ENCODE measurements at places on chromosomes 3 and 15.

- DNase-seq, result no peak
Measured at GRCh38 chr3:143693506-143693905, 154.8 kb downstream of the SLC9A9 start.

- peak; percentile 83 for DNase-seq
Measured at GRCh38 chr3:105867712-105868430, 941 bp downstream of the CBLB start.

DNA sequence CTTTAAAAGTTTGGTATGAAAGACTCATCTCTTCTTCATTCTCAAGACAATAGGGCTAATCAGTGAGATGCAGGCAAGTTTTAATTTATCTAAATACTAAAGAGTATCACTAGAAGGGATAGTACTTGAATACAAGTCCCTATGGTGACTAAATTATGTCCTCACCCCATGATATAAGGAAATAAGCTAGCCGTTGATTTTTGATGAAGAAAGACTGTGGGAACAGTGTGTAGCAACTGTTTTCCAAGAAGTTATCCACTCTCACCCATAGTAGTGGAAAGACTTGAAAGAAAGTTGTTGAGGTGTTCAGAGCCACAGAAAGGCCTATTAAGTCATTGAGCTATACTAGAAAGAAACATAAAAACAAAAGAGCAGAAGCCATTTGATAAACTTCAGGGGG lies 36.7 kb downstream of the PIK3CA start:
- no peak for DNase-seq

GRCh38 chr3:183252973-183253527 lies at the start of gene B3GNT5:
B3GNT5 (plus strand) TSS chr3:183253253; CDS start chr3:183269799, 16,546 bp downstream.
- DNase-seq, result no peak

GRCh38 chr3:117696851-117697407 lies 987.4 kb downstream of the TUSC7 start:
- DNase-seq, result no peak

DNA sequence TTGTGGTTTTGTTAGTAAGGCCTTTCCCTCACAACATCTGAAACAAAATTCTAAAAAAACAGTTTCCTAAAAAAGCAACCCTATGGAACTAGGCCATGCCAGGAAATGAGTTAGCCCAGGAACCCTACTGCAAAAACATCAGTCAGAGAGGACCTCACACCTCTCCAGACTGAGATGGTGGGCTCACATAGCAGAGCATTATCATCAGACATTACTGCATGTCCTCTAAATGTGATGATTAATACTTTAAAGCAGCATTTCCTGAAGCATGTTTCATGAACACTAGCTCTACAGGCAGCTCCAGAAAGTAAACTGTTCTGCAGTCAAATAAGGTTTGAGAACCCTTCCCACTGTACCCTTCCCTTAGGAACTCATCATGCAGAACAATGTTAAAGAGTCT lies 232.3 kb upstream of the MRPL3 start:
- DNase-seq, result no peak

GRCh38 chr3:4198491-4198890 lies 104.7 kb upstream of the SETMAR start:
- no peak for DNase-seq

- DNase-seq, result no peak
Measured at GRCh38 chr3:128620268-128620691, 30.3 kb downstream of the RPN1 start.

DNA sequence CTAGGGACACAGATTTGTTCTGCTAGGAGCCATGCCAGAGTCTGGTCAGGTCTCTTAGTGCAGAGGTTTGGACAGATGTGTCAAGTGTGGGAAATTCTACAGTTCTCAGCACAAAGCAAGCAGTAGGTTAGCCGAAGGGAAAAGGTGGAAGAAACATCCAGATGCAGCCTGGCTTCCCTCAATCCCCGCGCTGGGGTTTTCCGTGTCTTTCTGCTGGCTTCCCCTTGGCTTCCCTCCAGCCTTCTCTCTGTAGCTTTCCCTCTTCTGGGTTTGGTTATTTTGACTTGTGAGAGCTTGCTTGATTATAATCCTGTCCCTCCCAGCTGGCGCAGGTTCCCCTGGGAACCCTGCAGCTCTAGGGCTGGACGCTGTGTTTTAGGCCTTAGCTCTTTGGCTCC lies 4.1 kb downstream of the TF start:
- no peak for DNase-seq

DNA sequence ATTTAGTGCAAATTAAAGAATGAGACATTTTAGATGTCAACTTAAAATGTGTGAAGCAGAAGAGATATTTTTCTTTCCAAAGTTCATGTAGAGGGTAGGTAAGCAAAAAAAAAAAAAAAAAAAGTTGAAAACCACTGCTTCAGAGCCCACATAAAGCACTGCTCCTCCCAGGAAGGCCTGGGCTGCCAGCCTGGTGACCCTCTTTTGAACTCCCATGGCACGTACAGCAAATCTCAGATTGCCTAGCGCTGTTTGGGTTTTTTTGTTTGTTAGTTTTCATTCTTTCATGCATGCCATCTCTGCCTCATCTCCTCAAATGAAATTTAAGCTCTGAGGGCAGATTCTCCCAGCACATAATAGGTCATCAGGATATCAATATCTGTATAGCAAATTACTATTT lies 120.1 kb downstream of the SRGAP3 start:
- no peak for DNase-seq

- no peak for DNase-seq
Measured at GRCh38 chr3:198021320-198021719, 61.3 kb downstream of the LMLN start.

DNA sequence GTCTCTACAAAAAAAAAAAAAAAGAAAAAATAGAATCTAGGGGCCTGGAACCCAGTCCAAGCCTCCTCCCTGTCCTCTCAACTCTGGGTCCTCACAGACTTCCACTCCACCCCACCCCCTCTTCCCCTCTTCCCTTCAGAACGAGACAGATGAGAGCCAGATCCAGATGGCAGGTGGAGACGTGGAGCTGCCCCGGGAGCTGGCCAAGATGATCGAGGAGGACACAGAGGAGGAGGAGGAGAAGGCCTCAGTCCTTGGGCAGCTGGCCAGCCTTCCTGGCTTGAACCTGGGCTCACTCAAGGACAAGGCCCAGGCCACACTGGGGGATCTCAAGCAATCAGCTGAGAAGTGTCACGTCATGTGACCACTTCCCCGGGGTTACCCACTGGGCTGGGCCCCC lies 3.6 kb downstream of the CPLX3 start:
- DNase-seq, result no peak

DNA sequence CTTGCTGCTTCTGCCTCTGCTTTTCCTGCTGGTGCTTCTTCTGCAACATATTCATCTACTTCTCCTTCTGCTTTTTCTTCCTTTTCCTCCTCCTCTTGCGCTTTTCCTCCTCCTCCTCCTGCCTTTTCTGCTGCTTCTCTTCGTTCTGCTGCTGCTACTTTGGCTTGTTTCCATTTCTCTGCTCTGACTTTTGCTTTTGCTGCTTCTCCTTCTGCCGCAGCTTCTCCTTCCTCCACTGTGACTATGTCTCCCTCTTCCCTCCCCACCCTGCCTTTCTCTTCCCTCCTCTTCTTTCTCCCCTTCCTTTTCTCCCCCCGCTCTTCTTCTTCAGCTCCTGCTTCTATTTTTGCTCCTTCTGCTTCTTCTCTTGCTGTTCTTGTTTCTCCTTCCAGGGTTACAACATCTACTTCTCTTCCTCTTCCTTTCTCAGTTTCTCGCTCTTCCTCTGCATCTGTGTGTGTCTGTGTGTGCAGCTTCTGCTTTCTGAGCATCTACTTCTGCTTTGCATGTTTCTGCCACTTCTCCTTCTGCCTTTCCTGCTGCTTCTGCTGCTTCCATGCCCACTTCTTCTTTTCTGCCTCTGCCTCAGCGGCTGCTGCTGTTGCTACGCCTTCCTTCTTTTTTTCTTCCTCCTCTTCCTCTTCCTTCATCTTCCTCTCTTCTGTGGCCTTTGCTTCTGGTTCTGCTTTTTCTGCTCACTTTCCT lies 51.4 kb downstream of the FAM43A start:
- DNase-seq, result no peak
